ENCODE measurements at places on chromosomes 6 and 20.

GRCh38 chr20:58985656-58986055, 4.6 kb downstream of the NELFCD start:
- DNase-seq: no peak

GRCh38 chr6:300494-301198, 8.4 kb downstream of the DUSP22 start:
- DNase-seq: no peak

GRCh38 chr6:142542704-142543233, 241.0 kb downstream of the ADGRG6 start:
- DNase-seq: no peak

DNA sequence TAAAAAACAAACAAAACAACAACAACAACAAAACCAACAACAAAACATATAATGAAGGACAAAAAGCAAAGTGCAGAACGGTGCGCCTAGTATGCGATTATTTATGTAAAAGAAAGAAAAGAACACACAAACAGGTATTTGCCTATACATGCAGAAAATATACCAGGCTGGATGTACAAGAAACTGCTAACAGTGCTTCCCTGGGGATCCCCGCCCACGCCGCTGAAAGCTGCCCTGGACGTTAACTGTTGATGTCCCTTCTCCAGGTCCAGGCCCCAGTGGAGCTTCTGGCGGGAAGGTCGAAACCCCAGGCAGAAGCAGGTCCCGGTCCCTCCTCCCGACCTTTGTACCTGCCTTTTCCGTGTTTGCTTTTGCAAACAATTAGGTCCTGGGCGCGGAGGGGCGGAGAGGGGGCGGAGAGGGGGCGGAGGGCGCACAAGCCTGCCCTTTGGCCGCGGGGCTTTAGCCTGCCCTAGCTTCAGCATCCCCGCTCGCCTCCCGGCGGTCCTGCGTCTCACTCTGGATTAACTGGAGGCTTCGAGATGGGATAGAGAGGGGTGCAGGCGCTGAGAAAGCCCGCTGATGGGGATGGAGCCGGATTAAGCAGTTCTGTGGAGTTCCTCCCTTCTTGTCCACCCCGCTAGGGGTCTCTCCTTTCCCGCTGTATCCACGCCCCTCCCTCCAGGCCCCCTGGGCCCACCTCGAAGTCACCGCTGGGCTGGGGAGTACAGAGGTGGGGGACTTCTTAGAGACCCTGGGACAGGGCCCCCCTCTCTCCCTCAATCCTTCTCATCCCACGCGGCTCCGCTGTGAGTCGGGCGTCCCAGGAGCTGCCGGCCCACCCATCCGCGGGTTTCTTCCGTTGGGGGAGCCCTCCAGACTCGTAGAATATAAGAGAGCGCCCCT, 8.2 kb upstream of the AHCY start:
- DNase-seq: no peak

DNA sequence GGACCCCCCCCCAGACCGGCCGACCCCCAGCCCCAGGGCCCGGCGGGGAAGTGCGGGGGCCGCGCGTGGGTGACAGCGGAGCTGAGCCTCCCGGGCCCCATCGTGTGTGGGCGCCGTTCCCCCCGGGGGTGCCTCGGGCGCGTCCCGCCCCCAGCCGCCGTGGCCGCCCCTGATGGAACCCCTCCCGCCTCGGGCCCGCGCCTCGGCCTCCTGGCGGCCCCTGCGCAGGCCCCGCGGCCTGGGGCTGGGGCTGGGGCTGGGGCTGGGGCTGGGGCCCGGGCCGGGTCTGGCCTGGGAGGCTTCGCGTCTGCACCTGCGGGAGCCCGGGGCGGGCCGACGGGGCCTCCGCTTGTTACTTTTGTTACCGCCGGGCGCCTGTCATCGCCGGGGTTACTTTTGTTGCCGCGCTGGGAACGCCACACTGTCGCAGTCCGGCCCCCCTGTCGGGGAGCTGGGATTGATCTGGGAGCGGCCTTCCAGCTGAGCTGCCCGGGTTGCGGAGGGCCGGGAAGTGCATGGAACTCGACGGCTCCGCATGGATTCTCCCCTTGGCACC, 598 bp downstream of the OGFR start:
- no peak for DNase-seq

DNA sequence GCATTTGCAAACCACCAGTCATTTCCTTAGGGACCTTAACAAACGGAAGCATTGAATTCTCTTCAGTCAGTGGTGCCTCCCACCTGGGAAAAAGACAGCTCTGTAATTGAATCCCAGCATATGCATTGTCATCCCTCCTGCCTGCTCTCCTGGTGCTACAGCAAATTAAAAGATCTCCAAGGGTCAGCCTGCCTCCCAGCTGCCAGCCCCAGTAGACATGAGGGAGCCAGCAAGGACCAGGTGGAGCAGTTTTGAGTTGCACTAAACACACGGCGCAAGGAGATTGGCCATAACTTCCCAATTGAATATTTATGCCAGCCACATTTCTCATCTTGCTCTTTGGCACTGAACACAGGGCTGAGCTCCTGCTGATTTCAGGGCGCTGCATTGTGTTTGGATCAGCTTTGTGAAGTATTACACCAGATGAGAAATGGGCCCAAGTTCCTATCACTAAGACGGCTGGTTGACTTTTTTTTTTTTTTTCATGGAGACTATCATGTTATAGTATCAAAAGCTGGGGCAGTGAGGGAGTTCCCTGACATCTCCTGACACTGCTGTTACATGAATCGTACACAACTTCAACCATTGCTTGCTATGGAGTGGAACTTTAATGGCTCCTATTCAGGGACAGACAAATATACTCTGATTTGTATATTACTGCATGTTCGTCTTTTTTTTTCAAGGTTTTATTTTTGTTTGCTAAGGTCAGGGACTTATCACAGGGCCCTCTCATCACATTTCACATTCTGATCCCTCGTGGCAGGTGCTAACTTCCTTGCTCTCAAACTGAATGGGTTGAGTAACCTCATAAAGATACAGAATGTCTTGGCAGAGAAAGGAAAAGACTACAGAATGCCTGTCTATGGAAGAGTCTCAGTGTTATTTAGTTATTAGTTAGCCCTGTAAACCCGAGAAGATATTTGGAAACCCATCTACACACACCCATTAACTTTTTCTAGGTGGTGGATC, 191.1 kb downstream of the EYA4 start:
- DNase-seq: no peak

Data from stimulated activated CD8-positive, alpha-beta memory T cell treated with anti-CD3 and anti-CD28 coated beads, Interleukin-7, amount 100 ng/mL, for 1 hour (primary cell).